ENCODE measurements at places on chromosomes 6 and 20. TPM values are rescaled to one million over a fixed set of nuclear protein-coding genes. Genes with fewer than 3 reads are reported as not detected.

MYLK4 gene
- total RNA-seq, result 0.22 TPM

EPPIN gene
- total RNA-seq, result not detected

TTLL9 gene
- total RNA-seq, result not detected

LRRC73 gene
- total RNA-seq, result not detected

DNA sequence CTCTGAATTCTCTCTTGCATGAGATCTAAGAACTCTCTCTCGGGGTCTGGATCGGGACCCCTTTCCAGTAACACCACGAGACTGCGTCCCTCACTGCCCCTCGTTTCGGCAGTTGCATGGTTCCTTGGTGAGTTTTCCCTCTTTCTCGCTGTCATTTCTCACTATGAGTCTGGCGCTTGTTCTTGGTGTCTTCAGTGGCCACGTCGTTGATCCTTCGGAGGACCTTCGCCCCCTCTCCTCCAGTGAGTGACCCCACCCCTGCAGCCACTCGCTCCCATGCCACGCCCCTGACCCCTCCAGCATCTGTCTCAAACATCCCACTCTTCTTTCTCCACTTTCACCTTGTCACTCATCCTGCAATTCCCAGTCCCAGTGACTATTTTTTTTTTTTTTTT is 23.0 kb downstream of the SYNJ2 start:
- DNase-seq, result peak; percentile 7

DNA sequence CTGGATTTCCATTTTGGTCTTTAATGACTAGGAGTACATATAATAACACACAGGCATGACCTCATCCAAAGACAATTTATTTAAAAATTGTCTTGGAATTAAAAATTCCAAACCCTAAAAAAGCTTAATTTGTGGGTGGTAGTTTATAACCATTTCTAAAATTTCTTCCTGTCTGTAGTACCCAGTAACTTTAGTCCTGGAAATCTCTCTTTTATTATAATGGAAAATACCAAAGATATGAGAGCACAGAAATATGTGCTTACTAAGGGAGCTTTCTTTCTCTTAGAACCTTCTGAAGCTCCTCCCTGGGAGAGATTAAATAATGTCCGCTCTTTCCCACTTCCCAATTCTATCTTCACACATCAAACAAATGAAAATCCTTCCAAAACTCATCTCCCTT is 70.5 kb upstream of the PRL start:
- no peak for DNase-seq

DNA sequence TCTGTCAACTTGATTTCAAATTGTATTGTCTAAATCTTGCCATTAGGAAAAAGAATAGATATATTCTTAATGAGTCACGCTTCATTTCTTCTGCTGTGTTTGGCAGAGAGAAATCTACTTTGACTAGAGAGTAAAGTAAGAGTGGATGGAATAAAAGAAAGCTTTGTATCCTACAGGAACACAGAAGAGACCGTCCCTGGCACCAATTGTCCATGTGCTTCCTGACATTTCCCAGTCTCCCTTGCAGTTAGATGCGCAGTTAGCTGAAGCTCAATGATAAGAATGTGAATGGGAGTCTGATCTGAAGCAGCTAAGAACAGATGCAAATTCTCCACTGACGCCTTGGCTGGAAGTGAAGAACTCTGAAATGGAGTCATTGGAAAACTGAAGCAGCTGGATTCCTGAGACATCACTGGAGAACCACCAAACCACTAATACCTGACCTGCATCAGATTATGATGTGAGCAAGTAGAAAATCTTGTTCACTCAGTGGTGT is 528.2 kb upstream of the MARCKS start:
- no peak for DNase-seq

DNA sequence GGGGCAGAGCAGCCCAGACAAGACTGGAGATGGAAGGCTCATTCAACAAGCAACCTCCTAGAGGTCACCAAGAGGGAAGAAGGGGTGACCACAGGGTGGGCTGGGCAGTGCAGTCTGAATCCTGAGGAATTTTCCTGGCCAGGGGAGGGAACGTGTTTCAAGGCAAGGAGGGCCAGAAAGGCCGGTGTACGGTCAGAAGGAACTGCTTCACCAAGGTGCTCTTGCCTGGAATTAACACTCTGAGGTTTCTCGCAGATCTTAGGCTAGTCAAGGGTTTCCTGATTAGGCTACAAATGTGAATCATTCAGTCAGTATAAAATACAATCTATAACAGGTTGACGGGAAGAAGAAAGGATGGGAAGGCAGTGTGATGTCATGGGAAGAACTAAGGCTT is 199.3 kb downstream of the LRFN2 start:
- DNase-seq, result no peak

DNA sequence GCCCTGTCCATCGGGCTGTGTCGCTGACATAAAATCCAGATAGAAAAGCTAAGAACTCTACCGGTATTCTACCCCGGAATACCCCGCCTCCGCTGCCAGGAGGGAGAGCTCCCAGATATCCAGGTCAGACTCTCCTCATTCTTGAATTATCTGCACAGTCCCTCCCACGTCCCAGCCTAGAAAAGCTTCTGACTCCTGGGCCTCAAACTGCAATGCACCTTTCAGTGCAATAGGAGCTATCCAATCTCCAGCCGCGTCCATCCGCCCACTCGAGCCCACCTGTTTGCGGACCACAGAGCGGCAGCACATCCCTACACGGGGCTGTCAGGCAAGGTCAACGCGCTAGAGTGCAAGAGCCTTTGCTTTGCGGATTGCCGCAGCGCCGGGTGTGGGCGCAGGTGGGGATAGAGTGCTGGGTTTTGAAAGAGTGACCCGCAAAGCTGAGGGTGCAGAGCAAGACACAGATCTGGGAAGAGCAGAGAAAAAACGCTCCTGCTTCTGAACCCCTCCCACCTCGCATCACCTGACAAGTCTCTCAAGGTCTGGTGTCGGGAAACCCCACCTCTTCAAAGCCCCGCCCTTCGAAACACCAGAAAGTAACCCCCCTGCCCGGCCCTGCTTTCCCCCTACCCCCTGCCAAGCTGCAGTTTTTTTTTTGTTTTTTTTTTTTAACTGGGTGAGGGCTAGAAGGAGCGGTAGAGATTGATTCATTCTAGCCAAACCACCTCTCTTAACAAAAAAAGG is 1.3 kb downstream of the TAPBP start:
- peak; percentile 84 for DNase-seq

GRCh38 chr20:45974896-45975565 is 3.0 kb upstream of the ZNF335 start:
- no peak for DNase-seq

DNA sequence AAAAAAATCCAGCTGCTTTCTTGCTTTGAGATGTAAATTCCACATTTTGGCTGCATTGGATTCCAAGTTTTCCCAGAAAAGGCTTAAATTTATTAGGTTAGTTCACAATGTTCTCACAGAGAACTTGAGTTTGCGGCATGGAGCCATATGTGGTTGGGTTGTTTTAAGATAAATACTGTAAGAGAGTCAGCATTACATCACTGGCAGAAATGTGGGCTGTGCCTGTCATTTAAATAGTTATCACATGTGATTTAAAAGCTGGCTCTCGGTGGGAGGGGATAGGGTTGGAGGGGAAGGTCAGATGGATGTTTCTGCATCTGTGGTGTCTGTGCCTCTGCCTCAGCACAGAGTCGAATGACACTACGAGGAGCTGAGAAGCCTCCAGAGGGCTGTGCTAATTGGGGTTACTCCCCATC is 73.8 kb upstream of the SCP2D1 start:
- DNase-seq, result no peak

GRCh38 chr20:22502731-22503191 is 81.6 kb downstream of the FOXA2 start:
- DNase-seq, result no peak

- DNase-seq, result no peak
Measured at GRCh38 chr20:55242853-55243252, 762.5 kb downstream of the CBLN4 start.

Measured in right lobe of liver (tissue), 6 donors.